ENCODE measurements at places on chromosomes 6 and 20.

- DNase-seq = no peak
These were observed 100.9 kb downstream of the HFE start for GRCh38 chr6:26187981-26188635.

GRCh38 chr20:43914311-43915210 lies at the start of gene TOX2:
Gene TOX2 (plus strand): TSS chr20:43914852. CDS start chr20:43914892, 40 bp downstream.
- DNase-seq = no peak

DNA sequence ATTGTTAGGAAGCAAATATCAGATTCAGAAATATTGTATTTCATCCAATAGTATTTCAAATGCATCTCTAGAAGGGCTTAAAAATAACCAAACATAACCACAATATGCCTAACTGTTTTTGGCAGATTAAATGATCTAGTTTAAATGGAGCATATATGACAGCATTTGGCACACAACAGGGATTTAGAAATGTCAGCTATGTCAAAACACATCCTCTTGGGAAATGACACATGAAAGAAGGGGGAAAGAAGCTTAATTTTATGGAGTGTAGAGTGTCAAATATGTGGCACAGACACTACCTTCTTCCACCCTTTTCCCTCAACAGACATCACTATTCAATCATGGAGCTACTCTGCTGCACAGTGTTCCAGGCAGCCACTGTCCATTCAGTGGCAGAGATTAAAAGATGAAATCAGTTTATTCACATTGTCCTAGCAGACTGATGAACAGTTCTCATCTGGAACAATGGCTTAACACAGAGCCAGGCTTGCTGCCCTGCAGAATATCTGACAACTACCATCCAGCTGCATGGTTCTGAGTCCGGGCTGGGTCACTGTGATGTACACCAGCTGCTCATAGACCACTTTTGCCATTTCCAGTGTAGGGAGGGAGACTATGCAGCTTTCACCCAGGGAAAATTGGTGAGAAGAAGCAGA lies 349.8 kb downstream of the DHX35 start:
- DNase-seq = no peak

DNA sequence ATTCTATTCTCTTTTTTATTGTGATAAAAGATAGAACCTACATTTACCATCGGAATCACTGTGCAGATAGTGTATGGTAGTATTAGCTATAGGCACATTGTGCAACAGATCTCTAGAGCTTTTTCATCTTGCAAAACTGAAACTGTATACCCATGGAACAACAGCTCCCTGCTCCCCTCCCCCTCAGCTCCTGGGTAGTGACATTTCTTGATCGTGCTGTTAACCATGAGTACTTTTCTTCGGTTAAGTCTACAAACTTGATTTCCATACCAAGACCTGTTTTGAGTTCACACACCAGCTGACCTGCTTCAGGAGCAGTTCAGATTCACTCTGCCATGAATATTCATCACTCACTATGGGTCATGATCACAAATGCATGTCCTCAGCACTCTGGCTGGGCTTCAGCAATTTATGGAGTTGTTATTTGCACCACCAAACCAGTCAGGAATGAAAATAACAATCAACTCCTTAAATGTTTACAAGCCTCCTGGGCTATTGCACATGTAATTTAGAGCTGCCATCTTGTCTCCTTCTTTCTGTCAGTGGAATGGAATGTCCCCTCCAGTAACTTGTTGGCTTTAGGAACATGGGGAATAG lies 32.8 kb downstream of the PRDM1 start:
- no peak for DNase-seq

GRCh38 chr20:15069355-15069754 lies 731.9 kb upstream of the FLRT3 start:
- no peak for DNase-seq

DNA sequence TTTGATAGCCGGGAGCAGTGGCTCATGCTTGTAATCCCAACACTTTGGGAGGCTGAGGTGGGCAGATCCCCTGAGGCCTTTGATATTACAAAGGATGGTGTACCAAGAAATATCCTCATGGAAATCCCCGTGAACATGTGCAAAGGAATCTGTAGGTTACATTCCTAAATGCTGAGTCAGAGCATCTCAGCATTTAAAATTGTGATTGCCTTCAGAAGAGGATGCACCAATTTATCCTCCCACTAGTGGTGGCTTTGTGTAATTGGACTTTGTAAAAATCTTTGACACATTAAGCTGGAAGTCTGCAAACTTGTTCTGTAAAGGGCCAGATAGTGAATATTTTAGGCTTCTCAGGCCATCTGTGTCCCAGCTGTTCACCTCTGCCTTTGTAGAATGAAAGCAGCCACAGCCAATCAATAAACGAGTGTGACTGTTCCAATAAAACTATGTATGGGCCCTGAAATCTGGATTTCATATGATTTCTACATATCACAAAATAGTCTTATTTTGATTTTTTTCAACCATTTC lies 11.8 kb downstream of the TMEM14B start:
- no peak for DNase-seq

- DNase-seq = no peak
These were observed 326.7 kb downstream of the TPBG start for GRCh38 chr6:82690283-82690682.

DNA sequence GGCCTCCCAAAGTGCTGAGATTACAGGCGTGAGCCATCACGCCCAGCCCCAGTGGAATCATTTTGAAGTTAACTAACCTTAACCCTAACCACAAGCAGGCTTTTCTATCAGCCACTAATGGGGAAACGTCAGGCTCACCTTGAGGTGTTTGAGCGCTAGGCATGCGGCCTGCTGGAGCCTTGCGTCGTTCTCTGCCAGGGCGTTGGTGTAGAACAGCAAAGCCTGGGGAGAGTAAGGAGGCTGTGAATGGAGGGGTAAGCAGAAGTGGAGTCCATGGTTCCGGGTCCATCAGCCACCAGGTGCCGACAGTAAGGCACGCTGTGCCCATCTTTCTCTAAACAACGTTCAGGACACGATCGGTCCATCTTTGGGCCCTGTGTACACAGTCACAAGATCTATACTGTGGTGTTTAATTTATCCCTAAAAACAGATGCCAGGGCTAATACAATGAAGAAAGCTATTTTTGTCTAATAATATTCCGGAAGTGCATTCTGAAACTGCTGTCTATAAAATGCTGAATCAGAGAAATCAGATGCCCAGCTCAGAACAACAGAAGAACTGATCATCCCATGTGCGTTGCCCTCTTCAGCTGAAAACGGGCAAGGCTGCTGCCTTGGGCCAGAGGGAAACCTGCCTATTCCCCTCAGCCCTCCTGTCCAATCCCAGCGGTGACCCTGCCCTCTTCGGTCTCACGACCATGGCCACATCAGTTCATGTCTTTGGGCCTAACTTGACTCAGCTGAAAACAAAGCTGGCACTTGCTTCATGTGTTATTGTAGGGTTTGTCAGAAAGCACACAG lies 79.6 kb downstream of the PTPN1 start:
- DNase-seq = no peak
